Suprapubic skin (tissue), 4 donors: ENCODE measurements at places on chromosomes 5 and 9.

DNA sequence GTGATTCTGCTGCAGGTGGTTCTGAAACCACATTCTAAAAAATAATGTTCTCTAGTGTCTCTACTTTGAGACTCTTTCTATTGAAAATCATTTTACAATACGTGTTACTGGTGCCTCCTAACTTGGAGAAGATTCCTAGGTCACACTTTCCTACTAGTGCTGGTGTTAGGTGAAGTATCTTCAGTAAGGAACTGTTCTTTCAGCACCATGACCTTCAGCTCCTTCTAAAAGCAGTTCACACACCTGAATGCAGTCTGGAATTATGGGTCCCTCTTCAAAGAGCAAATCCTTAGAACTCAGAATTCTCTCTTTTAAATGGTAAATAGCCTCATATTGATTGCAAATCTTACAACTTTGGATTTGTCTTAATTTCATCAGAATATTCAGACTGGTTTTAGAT lies 10.6 kb upstream of the DPYSL3 start:
- H3K4me1 ChIP-seq = no peaks in the 10 kb centered on the region
- no peak overlapping the region for H3K4me3 ChIP-seq
- no peaks in the 10 kb centered on the region for H3K27me3 ChIP-seq
- no peak for DNase-seq
- no peaks in the 10 kb centered on the region for H3K36me3 ChIP-seq

DNA sequence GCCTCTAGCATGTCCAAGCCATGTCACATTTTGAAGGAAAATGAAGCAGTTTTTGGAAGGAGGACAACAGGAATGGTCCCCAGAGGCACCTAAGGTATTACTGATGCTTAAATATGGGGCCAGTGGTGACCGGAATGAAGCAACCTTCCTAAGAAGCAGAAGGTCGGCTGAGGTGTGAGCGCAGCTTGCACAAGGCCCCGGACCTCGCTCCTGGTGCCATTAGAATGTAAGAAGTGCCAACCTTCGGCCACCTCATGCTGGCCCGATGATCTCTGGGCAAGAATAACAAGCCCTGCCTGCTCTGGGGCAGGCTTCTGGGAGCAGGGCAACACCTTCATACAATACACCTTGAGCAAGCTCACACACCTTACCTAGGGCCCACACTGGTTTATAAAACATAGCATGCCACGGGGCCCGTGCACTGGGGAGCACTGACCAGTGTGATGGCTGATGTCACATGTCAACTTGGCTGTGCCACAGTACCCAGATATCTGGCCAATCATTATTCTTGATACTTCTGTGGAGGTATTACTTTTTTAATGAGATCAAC lies 21.9 kb downstream of the SEMA4D start:
- H3K36me3 ChIP-seq = peaks cover 7% of the 10 kb centered on the region
- peaks cover 9% of the 10 kb centered on the region for H3K4me1 ChIP-seq
- no peak overlapping the region for H3K4me3 ChIP-seq
- DNase-seq = no peak
- H3K27ac ChIP-seq = no peak overlapping the region

DNA sequence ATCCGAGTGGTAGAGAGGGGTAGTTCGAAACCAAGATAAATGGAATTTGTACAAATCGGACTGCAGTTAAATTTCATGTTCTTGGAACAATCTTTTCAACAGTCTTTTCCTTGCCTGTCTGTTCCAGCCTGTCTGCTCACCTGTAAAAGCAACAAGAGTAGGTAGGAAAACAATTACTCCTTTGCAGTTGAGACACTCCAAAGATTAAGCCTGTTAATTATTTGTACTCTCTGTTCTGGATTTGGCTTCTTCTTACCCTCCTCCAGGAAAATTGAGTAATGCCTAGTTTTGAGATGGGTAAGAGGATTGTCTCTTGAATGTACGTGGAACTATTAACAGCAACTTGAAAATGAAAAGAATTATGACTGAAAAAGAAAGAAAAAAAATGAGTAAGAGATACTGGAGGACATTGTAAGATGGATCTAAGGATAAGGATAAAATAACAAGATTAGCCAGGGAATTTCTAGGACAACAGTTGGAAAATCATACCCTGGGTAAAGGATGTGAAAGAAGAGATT lies 24.3 kb downstream of the SPAAR start:
- H3K36me3 ChIP-seq = no peaks in the 10 kb centered on the region
- no peak for DNase-seq
- no peak overlapping the region for H3K27ac ChIP-seq

DNA sequence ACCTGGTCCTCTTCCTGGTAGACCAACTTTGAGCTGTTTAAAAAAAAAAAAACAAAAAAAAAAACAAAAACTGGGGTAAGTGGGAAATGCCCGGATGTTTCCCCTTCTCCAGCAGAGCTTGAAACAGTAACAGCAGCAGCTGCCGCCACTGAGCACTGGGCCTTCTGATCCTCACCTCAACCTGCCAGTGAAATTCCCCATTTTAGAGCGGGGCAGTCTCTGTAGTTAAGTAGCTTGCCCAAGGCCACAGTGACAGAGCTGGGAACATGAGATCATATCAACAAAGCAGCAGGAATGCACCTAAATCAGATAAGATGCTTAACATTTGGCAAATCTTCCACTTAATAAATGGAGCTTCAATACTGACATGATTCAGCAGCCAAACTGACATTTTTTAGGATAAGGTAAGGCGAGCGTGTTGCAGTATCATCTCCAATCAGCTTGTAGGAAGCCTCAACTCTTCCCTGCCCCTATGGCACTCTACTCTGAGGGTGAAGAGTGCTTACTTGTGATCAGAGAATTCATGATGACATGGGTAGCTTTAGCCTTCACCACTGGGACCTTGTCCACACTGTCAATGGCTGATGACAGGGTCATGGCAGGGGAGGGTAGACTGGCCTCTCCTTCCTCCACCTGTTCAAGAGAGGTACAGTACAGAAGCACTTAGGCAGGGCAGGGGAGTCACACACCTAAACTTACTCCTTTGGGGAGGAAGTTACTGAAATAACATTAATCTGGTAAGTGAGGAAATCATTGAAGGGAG lies 9.3 kb downstream of the KIAA1191 start:
- H3K27me3 ChIP-seq = no peaks in the 10 kb centered on the region
- no peak overlapping the region for H3K4me3 ChIP-seq
- H3K27ac ChIP-seq = no peak overlapping the region
- no peaks in the 10 kb centered on the region for H3K4me1 ChIP-seq
- DNase-seq = no peak

DNA sequence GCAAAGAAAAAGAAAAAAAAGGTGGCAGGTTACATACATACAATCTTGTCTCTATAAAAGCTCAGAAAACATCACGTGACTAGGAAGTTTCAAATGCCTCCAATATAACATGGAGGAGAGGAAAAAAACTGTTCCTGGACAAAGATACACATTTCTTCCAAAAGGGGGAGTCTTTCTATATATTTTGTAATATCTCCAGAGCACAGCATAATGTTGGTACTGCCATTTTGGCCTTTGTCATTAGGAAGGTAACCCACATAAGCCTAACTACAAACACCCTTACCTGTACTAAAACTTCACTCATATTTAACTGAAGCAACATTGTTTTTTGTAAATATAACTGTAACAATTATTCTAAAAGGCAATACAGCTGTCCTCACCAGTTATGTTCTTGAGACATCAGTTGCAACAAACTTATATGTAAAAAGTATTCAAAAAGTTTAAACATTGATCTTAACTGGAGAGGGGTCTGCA lies 1.2 kb upstream of the BTF3 start:
- no peak for DNase-seq
- H3K27me3 ChIP-seq = no peaks in the 10 kb centered on the region
- peaks cover 5% of the 10 kb centered on the region for H3K36me3 ChIP-seq
- H3K27ac ChIP-seq = no peak overlapping the region
- H3K4me3 ChIP-seq = no peak overlapping the region
